Natural killer cell (primary cell): ENCODE measurements at places on chromosomes 2 and 18.

- no peak for DNase-seq
Observed at GRCh38 chr2:1407950-1408675, 5.2 kb upstream of the TPO start.

- DNase-seq = no peak
Observed at GRCh38 chr2:170488807-170489206, 226.3 kb upstream of the SP5 start.

DNA sequence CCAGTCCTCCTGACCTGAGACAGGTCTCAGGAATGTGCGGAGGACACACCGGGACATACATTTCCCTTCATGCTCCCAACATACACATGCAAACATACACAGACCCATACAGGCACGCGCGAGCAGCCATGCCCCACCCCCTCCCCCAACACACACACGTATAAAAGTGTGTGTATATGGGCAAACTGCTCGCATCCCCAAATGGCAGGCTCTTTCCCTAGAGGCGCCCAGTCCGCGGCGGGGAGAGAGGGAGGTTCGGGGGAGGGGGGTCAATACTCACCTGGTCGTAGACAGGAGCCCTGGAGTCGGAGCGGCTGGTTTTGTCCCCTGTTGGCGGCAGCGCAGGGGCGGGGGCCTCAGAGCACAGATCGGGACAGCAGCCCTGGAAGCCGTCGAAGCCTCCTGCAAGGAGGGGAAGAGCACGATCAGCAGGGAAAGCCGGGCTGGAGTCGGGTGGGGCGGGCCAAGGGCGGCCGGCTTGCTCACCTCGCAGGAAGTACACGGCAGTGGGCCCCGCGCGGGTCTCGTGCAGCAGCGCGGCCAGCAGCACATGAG lies 682 bp downstream of the DUSP2 start:
- DNase-seq = peak; percentile 47

GRCh38 chr2:227793148-227793712 lies 20.4 kb upstream of the CCL20 start:
- DNase-seq = no peak

DNA sequence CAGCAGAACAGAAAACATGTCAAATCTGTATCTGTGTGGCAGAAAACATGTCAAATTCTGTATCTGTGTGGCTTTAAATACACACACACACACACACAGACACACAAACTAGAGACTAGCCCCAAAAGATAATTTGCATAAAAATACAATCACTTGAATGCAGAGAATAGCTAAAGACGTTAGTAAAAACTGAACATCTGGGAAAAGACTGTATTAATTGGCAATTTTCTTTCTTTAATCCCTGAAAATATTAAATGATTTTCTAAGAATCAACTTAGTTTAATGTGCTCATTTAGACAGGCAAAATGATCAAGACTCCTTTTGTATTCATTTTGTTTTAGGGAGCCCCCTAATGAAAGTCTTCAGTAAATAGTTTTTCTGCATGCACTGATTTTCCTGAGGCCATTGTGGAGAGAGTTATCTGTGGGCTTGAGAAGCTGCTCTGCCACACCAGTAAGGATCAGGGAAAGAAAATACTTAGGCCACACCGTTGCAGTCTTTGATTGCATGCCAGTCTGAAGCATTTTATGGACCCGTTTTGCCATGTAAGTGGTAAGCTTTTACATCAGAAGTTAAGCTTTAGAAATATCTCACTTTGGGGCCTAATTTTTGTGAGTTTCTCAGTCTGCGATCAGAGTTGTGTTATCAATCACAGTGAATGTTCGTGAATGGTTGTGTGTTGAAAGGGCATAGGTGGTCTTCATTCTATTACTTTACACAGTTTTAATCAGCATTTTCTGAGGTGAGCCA lies 2.2 kb downstream of the SPATS2L start:
- no peak for DNase-seq

DNA sequence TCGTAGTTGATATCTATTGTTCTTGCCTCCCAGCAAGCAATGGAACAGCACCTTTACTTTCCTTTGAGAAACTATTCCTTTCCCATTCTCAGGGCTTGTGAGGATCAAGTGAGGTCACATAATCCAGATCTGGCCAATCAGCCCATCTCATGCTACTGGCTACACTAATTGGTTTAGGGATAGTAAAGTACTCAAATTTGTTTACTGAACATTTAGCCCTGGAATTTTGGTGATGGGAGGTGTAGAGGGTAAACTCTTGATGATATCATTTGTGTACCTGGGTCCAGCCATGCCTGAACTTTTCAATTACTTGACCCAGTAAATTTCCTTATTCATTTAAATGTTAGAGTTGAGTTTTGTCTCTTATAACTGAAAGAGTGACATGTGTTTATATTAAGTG lies 195.8 kb upstream of the TNP1 start:
- no peak for DNase-seq
